ENCODE measurements at places on chromosomes 7 and 10.

- no peak for DNase-seq
Observed at GRCh38 chr7:84202855-84203254, 8.3 kb upstream of the SEMA3A start.

- DNase-seq = no peak
Observed at GRCh38 chr7:43653466-43653865, 70.6 kb downstream of the STK17A start.

DNA sequence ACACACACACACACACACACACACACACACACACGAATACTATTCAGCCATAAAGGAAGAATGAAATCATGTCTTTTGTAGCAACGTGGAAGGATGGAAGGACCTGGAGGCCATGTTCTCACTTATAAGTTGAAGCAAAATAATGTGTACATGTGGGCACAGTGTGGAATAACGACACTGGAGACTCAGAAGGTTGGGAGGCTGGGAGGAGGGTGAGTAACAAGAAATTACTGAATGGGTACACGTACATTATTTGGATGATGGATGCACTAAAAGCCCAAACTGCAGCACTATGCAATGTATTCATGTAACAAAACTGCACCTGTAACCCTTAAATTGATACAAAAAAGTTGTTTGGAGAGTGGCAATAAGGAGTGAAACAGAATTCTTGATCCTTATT, 32.1 kb downstream of the KMT2C start:
- DNase-seq = no peak

DNA sequence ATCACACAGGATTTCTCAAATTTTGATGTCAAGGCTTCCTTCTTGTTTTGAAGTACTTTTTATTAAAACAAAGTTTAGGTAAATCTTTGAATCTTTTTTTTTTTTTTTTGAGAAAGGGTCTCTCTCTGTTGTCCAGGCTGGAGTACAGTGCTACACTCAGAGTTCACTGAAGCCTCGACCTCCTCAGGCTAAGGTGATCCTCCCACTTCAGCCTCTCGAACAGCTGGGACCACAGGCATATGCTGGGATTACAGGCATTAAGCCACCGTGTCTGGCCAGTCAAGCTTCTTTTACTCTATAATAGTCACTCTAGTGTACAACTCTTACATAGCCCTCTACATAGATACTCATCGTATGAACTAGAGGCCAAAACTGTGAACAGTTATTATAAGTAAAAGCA, 3.4 kb downstream of the RUFY2 start:
- no peak for DNase-seq

DNA sequence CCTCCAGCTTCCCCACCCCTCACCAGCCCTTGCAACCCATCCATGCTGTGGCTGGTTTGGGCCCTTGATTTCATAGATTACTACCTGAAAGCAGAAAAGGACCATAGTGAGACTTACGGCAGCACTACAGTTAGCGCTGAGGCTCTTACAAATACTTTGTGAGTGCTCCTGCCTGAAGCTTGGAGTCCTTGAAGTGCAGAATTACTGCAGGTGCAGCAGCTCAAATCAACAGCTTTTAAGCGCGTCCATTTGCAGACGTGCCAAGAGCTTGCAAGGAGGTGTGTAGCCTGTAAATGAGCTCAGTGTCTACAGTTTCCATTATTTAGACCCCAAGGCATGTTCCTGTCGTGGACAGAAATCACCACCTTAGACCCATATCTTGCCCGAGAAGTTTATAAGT, 103.0 kb downstream of the CELF2 start:
- no peak for DNase-seq

- no peak for DNase-seq
Observed at GRCh38 chr10:132963430-132963960, 21.1 kb upstream of the CFAP46 start.

GRCh38 chr7:151481650-151482505, 37.8 kb downstream of the RHEB start:
- DNase-seq = no peak

- no peak for DNase-seq
Observed at GRCh38 chr7:116162992-116163391, 47.3 kb upstream of the TES start.

DNA sequence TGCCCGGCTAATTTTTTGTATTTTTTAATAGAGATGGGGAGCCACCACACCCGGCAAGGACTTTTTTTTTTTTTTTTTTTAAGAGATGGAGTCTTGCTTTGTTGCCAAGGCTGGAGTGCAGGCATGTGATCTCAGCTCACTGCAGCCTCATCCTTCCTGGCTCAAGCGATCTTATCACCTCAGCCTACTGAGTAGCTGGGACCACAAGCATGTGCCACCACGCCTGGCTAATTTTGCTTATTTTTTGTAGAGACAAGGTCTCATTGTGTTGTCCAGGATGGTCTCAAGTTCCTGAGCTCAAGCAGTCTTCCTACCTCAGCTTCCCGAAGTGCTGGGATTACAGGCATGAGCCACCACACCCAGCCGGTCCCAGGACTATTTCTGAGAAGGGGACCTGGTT, 9.3 kb upstream of the MCU start:
- DNase-seq = no peak

GRCh38 chr10:34647875-34648865, 166.9 kb downstream of the PARD3 start:
- DNase-seq = no peak

- no peak for DNase-seq
Observed at GRCh38 chr7:142716596-142716995, 32.7 kb upstream of the PRSS1 start.

DNA sequence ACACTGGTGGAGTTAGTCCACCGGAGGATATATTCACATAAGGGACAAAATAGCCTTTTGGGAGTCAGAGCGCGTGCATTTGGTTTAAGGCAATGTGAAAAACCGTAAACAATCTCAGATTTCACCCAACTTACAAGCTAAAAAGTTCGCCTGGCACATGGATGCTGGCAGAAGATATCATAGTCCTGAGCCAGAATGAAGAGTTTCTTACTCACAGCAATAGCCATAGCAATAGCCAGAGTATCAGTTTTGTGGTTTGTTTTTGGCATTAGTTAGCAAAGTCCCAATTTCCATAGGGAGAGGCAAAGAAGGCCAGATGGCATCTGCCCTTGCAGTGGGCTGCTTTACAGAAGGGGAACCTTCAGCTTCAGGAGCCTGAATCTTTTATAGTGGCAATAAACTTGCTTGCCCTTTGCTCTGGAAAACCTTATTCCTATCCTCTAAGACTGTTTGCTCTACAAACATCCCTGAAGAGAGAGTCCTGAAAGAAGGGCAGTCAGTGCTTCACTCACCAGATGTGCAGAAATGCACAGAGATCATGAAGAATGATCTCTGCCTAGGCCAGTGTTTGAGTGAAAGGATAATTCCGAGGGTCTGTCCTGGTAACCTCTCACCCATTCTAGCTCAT, 28.7 kb upstream of the RSBN1L start:
- DNase-seq = no peak

GRCh38 chr10:127293640-127294039, 97.2 kb upstream of the INSYN2A start:
- DNase-seq = no peak

DNA sequence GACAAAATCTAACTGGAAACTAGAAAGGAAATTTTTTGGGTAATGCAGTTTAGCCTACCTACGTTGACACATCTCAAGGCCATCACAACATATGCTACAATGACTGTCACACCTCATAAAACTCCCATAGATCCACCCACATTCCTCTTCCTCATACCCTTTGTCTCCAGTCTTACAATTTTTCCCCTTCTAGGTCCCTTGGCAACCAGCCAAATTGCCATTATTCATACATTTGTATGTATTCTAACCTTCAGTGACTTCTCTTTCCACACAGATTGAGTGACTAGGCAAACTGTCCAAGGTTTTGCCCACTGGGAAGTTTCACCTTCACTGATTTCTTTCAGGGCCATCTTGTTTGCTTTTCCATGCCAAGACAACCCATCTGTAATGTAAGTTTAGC, 100.5 kb upstream of the TPK1 start:
- no peak for DNase-seq

GRCh38 chr10:132200344-132201110, 13.8 kb downstream of the DPYSL4 start:
- no peak for DNase-seq

- DNase-seq = no peak
Observed at GRCh38 chr10:118832241-118832651, 77.5 kb upstream of the CACUL1 start.

DNA sequence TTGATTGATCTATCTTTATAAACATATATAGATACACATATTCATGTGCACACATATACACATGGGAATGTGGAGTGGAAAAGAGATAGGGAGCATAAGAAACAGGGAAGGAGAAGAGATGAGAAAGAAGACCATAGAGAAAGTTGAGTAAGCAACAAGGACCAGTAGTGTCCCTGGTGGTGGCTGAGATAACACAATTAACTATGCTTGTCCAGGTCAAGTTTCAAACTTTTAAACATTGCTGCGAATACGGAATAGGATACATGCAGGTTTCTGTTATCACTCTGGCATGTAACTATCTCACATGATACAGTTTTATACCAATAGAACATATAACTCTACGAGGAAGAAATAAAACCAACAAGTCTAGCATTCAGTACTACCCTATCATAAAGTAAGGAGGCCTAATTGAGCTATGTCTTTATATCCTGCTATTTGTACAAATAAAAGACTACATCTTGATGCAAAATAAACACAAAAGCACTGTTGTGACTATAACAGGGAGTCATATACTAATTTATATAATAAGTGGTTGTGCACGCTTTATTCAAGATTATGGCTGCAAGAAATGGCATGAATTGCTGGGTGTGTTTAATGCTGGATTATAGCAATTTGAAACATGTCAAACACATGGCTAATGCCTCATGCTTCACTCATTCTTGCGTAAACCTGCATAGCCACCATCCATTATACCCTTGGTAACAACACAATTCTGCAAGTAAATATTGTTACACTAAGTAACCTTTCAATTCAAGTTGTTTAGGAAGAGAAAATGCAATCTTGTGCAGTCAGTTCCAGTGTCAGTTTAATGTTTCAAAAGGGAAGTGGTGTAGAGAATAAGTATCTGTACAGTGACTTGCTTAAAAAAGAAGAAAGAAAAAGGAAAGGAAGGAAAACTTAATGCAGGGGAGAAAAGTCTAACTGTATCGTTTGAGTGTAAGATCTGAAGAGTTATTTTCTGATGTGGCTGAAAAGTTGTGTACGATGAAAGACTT, 8.2 kb downstream of the FOXP2 start:
- DNase-seq = no peak

DNA sequence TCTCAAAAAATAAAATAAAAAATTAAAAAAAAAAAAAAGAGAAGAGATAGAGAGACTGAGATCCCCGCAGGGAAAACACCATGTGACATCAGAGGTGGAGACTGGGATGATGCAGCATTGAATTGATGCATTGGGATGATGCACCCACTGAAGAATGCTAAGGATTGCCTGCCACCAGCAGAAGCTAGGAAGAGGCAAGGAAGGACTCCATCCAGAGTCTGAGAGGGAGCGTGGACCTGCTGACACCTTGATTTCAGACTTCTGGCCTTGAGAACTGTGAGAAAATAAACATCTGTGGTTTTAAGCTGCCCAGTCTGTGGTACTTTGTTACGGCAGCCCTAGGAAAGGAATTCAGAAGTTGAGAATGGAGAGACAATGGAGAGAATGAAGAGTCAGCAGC, 89.8 kb upstream of the PRPS1L1 start:
- no peak for DNase-seq

DNA sequence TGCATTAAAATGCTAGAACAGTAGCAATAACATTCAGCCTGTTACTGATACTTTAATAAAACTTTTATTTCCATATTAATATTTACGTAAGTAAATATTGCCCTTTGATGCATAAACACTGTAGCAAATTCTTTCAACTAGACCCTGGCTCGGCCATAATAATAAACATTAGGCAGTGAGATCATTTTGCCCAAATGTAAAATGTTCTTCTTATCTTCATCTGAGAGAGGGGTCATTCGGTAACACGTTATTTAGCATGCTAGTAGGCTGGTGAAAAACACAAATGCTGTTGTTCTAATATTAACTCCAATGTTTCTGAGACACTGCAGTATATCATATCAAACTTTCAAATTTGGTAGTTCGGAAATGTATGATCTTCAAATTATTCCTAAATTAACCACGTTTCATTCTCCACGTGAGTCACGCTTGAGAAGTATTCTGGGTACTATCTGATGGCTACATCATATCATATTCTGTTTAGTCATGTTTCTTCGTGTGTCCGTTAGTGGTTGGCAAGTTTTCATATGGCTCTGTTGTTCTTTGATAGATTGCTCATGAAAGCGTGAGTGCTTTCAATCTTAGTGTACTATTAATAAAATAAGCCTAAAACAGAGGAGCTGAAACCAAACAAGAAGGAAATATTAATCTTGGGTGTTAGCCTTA, 145.8 kb downstream of the NSUN6 start:
- no peak for DNase-seq

DNA sequence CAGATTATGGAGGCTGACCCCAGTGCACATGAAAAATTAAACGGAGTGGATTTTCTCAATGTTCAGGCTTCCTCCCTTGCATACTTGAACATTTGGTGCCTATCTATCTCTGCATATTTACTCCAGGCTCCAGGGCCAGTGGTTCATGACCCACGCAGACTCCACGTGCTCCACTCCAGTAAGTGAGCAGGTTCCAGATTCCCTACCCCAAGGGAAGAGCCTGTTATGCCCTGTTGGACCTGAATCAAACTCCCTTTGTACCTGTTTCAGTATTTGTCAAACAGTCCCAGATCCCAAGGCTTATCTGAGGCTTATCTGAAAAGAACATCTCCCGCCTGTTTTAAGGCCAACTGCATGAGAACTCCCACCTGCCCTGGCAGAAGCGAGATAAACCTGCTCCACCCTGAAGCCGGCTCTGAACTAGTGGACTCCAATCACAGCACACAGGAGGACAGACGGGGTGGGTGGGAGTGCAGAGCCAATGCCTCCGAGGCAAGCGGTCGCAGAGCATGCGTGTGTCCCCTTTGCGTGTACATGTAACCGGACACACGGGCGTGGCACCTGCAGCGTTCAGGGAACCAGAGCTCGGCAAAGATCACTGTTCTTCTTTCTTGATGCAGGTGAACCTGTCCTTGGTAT, 2.3 kb upstream of the FUOM start:
- no peak for DNase-seq

- DNase-seq = peak; percentile 27
Observed at GRCh38 chr7:137626469-137627067, 220.2 kb downstream of the DGKI start.

DNA sequence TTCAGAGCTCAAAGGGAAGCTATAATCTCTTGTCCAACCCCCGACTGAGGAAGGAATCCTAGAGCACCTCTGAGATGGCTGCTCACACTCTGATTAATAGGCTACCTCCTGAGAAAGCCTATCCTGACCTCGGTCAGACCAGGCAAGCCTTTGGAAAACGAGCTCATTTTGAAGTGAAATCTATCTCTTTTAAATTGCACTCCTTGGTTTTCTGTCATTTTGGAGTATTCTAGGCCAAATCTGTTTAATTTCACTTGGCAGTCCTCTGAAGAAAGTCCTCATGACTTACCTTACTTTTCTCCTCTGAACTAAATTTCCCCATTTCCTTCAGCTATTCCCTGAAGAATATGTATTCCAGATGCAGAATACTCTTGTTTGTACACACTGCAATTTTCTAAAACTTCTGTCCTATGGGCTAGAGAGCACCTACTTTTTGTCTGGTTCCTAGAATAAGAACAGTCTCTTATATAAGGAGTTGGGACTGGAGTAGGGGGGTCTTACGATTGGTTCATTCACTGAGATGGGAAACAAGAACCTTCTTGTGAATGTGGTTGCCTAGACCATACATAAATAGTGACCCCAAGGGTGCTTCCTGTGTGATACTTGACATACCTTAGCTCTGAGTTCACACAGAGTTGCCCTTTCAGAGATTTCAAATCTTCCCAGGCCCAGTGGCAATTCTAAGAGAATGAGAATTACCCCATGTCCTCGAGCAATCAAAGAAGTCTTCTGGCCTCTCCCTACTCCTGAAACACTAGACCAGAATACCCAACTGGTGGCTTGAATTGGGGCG, 31.9 kb upstream of the HPS1 start:
- no peak for DNase-seq
